Effector memory CD4-positive, alpha-beta T cell (primary cell): ENCODE measurements at places on chromosomes 16 and 17.

- DNase-seq = no peak
Observed at GRCh38 chr17:80917716-80918560, 73.7 kb upstream of the CHMP6 start.

DNA sequence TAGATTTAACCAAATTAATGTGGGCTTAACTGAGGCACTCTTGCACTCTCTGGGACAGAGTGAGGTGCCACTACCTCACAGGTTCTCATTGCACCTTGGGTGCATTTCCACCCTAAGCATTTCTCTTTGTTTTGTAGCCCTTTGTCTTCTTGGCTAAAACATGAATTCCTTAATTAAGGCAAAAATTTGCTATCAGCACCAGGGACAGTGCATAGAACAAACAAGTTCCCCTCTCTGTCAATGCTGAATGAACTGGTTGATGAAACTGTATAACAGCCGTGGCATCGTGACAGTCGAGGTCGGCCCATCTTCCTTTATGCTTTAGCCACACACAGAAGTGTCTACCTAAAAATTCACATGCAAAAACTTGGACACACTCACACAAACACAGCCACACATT lies 74.8 kb downstream of the HS3ST2 start:
- no peak for DNase-seq

DNA sequence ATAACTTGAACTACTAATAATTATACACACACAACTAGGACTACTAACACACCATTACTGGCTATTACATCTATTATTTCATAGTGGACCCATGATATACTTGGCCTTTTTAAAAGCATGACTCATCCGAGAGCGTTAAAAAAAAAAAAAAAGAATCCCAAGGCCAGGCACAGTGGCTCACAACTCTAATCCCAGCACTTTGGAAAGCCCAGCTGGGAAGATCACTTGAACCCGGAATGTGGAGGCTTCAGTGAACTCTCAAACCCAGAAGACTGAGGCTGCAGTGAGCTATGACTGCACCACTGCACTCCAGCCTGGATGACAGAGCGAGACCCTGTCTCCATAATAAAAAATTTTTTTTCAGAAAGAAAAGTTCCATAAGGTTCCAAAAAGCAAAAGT lies 3.1 kb downstream of the GLG1 start:
- DNase-seq = no peak

- no peak for DNase-seq
Observed at GRCh38 chr17:74117999-74118421, 85.5 kb upstream of the RPL38 start.

- no peak for DNase-seq
Observed at GRCh38 chr16:68059804-68060203, 25.4 kb upstream of the NFATC3 start.
